Foreskin keratinocyte (primary cell): ENCODE measurements at places on chromosomes 12 and 14. TPM values are rescaled to one million over a fixed set of nuclear protein-coding genes. Genes with fewer than 3 reads are reported as not detected.

The SLC39A2 gene
- not detected in 2 replicates for total RNA-seq

The CCDC196 gene
- not detected in 2 replicates for total RNA-seq

The KLRC2 gene
- total RNA-seq = not detected in 2 replicates

The ANO2 gene
- total RNA-seq = not detected in 2 replicates

The TNFAIP2 gene
- 0.28 and 0.65 TPM in 2 replicates for total RNA-seq

The ANO6 gene
- 69.9 and 73.3 TPM in 2 replicates for total RNA-seq

The KRT6A gene
- 5,507 and 5,589 TPM in 2 replicates for total RNA-seq

The KLHL33 gene
- not detected in 2 replicates for total RNA-seq

The NDRG2 gene
- 8.1 and 8.7 TPM in 2 replicates for total RNA-seq
